ENCODE measurements at places on chromosomes 7 and 10.

DNA sequence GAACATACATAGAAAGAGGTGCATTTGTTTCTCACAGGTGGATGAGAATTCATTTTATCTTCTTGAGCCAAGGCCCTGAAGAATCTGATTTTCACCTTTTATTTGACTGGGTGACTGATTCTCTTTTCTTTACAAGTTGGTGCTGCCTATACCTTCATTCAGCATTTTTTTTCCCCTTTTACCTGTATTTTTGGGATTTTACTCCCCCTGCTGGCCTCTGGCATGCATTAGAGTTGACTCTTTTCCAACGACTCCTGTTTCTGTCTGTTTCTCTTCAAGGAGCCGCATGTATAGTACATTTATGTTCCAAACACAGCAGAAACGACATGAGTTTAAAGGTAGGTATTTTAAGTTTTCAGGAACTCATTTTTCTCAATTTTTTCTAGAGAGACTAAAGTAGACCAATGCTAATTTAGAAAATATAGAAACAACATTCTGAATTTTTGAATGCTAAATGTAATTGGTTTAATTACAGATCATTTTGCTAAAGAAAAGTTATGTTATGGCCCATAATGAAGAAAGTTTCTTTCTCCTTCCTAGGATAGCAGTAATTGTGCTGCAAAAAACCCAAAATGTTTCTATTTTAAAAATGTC, 149.8 kb upstream of the HDAC9 start:
- peak; percentile 68 for DNase-seq

GRCh38 chr7:140541513-140542227, 62.4 kb upstream of the MKRN1 start:
- DNase-seq, result peak; percentile 91

- DNase-seq, result no peak
Observed at GRCh38 chr10:29765330-29765729, 130.6 kb upstream of the SVIL start.

- DNase-seq, result no peak
Observed at GRCh38 chr7:1149351-1149794, 10.6 kb downstream of the ZFAND2A start.

DNA sequence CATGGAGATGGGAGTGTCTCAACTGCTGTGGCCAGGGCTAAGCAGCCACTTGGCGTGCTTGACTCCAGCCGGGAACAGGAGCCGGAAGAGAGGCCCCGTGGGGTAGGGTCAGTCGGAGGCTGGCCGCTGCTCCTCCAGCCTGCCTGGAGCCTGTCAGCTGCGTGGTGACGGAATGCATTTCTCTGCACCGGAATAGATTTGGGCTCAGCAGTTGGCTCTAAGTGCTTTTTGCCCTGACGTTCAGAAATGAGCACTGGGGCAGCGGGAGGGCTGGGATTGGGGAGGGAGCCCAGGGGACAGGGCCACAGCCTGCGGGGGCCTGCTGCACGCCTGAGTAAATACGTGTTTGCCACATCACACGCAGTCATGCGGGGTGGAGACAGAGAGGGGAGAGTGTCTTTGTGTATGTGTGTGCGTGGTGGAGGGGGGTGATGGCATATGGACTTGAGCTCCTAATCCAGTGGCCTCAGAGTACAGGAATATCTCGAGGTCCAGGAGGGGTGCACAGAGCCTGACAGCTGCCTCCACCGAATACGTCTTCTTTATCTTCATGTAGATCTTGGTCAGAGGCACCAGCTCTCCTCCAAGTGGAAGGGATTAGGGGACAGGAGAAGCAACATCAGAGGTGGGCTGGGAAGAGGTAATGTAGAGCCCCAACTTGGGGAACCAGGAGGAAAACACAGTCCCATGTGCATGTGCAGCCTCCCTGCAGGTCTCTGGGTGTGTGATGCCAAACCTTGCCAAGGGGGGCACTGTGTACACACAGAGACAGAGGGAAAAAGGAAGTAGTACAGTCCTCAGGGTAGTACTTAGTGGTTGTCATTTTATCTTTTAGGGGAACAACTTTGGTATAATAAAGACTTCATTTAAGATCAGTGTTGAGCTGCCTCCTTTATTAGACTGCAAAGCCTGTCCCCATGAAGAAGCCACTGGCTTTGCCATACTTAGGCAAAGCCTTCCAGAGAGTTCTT, 151.4 kb downstream of the CDH23 start:
- peak; percentile 23 for DNase-seq

GRCh38 chr7:7479275-7479805, 56.3 kb downstream of the COL28A1 start:
- no peak for DNase-seq

GRCh38 chr7:101702362-101702850, 73.3 kb upstream of the MYL10 start:
- no peak for DNase-seq

DNA sequence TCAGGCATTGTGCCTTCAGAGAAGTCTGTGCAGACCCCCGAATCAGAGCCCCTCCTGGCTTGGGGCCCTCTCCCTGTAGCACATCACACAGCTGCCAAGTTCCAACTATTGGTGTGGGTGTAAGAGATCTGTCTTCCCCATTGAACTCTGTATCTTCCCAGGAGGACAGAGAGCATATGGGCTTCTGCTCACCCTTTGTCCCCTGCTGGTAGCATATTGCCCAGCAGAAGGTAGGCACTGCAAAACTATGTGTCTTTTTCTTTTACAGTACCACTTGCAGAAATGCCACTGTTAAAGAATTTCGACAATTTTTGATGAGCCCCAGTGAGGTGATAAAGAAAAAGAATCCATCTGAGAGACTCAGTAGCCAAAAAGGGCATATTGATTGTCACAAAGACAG, 59.6 kb downstream of the NPY start:
- DNase-seq, result no peak

DNA sequence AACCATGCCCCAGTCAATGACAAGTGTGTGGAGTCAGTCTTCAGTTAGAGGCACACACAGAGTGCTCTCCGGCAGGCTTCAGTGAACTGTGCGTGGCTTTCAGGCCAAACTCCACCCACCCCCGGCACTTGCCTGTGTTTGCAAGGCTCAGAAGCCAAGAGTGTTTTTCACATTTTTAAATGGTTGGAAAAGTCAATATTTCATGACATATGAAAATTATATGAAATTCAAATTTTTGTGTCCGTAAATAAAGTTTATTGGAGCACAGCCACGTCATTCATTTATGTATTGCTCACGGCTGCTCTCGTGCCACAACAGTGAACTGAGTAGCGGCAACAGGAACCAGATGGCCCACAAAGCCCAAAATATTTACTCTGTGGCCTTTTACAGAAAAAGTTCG, 104.7 kb downstream of the SFMBT2 start:
- DNase-seq, result no peak

DNA sequence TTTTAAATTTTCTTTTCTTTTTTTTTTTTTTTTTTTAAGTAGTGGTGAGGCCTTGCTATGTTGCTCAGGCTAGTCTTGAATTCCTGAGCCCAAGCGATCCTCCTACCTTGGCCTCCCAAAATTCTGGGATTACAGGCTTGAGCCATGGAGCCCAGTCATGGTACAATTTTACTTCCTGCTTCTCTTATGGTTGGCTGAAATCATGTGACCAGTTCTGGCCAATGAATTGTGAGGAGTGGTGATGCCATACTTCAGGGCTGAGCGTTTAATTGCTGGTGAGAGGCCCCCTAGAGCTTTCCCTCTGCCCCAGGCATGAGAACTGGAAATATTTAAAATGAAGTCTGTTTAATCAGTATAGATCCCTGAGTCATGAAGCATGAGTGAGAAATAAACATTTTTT, 22.2 kb upstream of the BAIAP2L1 start:
- peak; percentile 30 for DNase-seq

GRCh38 chr7:67056683-67057082, 60.0 kb downstream of the TYW1 start:
- DNase-seq, result no peak

DNA sequence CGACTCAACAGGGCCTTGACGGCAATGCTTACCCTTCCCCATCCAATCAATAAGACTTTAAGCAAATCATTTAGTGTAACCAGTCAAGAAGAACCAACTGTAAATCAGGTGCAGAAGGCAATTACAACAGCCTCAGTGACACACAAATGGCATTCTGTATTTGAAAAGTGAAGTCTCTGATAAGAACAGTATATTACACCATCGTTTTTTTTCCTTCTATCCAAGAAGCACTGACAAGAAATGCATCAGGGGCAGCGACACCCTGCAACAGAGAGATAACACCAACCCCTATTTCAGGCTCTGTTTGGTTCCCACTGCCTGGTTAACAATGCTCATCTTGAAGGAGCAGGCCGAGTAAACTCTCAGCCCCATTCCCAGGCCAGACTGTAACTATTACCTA, 204.0 kb upstream of the AOAH start:
- DNase-seq, result no peak

GRCh38 chr10:106078895-106079576, 1085.5 kb downstream of the SORCS1 start:
- no peak for DNase-seq

DNA sequence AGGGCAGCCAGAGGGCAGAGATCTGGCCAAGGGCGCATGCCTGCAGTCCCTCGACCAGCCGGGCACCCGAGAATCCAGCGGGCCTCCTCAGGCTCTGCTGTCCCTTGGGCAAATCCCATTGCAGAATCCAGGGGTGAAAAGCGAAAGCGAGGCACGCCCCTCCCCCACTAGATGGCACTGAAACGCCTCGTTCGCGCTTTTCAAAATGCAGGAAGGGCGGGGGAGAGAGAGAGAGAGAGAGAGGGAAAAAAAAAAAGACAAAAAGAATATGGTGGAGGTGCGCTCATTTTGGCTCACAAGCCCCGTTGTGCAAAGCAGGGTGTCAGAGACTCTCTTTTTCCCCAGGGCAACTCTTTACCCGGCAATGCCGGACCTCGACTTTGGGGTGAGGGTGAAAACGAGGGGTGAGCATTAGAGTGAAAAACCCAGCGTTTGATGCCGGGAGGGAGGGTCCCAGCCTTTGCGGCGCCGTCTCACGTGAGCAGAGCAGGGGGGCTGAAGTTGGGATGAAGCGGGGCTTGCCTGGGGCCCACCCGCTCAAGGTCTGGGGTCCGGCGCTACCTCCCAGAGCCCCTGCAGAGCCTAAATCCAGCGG, 2.5 kb upstream of the TMEM178B start:
- peak; percentile 94 for DNase-seq

GRCh38 chr10:14605231-14605925, 169.3 kb downstream of the FAM107B start:
- peak; percentile 59 for DNase-seq

GRCh38 chr10:11162828-11163599, 145.3 kb downstream of the CELF2 start:
- DNase-seq, result no peak

DNA sequence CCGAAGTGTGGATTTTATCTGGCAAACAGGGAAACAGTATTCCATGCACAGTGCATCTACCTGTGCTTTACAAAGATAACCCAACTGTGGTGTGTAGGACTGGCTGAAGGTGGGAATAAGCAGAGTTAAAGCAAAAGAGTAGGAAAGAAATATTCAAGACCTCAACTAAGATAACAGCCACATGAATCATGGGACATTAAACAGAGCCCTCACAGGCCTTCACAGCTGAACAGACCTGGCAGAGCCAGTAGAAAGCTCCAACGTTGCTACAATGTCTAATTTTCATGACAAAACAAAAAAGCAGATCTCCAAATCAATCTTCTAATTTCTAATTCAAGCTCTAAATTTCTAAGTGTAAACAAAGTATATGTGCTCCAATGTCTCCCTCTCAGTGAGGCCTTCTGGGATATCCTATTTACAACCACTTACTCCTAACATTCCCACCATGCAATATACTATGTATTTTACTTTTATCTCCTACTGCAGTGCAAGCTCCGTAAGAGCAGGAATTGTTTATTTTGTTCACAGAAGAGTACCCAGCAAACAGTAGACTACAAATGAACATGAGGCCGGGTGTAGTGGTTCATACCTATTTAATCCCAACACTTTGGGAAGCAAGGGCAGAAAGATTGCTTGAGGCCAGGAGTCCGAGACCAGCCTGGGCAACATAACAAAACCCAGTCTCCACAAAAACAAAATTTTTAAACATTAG, 63.5 kb downstream of the UBE2H start:
- no peak for DNase-seq

GRCh38 chr10:88980247-88980646, 10.4 kb upstream of the FAS start:
- DNase-seq, result no peak

DNA sequence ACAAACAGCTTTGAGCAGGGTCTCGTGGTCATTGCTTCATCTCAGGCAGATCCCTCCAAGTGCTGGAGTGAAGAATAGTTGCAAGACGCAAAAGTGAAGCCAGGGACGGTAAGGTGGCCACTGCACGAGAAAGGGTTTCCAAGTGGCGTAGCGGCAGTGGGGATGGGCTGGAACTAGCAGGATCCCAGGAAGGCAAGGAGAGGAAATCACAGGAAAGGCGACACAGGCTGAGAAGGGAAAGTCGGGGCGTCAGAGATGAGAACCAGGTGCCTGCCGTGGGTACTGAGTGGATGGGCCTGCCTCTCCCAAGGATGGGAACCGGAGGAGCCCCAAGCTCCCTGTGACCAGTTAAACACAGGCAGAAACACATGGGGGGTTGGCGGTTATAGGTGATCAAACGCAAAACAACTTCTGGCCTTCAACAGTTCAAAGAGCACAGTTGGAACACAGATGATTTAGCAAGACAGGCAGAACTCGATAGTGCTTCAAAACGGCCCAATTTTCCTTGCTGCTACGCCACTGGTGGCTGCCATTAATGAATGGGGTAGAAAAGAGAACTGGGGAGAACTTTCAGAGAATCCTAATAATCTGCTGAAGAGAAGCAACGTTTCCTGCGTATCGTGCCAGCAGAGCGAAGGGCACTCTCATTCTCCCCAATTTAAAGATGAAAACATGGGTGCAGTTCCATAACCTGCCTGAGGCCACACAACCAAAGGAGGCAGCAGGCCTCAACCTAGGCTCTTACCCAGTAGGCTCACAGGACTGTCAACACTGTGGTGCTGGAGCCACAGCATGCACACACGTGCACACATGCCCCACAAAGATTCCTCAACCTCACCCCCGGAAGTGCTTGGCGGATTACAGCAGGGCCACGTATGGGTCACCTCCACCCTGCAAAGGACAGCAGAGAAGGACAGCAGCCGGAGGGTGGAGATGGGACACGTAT, 61.9 kb downstream of the MAD1L1 start:
- no peak for DNase-seq

DNA sequence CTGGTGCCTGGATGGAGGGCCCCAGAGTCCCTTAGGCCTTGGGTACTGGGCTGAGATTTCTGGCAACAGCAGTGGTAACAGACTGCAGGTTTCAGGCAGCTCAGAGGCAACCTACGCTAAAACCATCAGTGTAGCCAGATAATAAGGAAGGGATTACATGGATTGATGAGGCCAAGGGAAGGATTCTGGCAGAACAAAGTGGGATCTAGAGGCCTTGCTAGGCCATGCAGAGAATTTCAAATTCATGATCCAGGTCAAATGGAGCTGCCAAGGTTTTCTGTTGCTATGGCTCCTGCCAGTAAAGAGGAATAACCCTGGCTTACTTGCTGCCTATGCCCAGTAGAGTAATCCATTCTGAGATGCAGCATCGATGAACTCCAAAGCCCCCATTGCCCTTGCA, 445.7 kb downstream of the ADRA2A start:
- DNase-seq, result no peak

DNA sequence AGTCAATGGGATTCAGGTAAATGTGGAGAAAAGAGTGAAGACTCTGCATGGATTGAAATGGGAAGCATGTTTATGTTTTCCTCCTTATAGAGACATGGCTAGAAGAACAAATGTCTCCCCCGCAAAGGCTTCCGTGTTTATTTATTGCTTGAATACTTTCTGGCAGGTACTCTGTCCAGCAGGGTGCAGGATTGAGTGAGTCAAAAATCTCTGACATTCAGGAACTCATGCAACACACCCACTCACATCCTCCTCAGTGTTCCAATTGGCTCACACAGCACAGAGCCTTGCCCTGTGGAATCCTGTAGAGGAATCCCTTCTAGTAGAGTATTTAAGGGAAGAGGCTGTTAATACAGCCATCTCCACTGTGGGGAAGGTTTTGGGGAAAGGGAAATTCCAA, 290.3 kb upstream of the VWC2 start:
- DNase-seq, result peak; percentile 54
